ENCODE measurements at places on chromosomes 2 and 18.

- no peak for DNase-seq
- no peaks in the 10 kb centered on the region for H3K27me3 ChIP-seq
- H3K27ac ChIP-seq: peak overlapping the region; percentile 49
- H3K36me3 ChIP-seq: peaks cover 23% of the 10 kb centered on the region
Observed at GRCh38 chr2:63863707-63864106, 22.0 kb downstream of the UGP2 start.

DNA sequence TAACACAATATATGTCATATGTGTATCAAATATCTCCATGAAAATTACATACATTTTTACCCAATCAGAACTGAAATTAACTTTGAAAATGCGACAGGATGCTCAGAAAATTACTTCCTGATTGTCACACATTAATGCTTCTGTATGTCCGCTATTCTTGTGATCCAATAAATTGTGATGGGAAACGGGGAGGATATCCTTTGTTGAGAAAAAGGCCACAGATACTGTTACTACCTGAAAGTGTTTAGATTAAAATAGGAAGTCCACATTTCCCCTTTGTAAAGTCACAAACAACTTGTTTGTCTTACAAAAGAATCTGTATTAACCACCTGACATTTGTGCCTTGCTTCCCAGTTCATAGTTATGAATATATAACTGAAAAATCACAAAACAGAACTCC, 62.9 kb downstream of the NOL10 start:
- DNase-seq: no peak
- H3K27me3 ChIP-seq: no peaks in the 10 kb centered on the region
- no peaks in the 10 kb centered on the region for H3K36me3 ChIP-seq
- H3K4me3 ChIP-seq: no peak overlapping the region
- H3K27ac ChIP-seq: no peak overlapping the region
- no peaks in the 10 kb centered on the region for H3K4me1 ChIP-seq

DNA sequence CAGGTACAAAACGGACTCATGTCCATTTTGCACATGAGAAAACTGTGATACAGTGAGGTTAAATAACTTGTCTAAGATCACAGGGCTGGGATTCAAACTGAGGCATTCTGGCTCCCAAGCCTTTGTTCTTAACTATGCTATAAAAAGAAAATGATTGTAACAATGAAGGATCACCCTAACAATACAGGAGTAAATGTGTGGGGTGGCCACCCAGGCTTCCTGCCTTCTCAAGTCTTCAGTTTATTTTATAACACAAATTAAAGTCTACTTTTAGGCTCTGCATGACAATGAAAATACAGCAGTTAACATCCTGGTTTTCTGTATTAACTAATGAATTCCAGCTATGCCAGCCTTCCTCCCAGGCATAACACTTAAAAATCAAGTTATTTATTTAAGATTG, 7.6 kb downstream of the WDFY1 start:
- H3K27me3 ChIP-seq: no peaks in the 10 kb centered on the region
- no peaks in the 10 kb centered on the region for H3K36me3 ChIP-seq
- H3K4me1 ChIP-seq: peaks cover 43% of the 10 kb centered on the region

- H3K4me3 ChIP-seq: no peak overlapping the region
- H3K27ac ChIP-seq: no peak overlapping the region
- H3K4me1 ChIP-seq: no peaks in the 10 kb centered on the region
- DNase-seq: no peak
Observed at GRCh38 chr18:47407736-47408135, 156.3 kb upstream of the SKOR2 start.

DNA sequence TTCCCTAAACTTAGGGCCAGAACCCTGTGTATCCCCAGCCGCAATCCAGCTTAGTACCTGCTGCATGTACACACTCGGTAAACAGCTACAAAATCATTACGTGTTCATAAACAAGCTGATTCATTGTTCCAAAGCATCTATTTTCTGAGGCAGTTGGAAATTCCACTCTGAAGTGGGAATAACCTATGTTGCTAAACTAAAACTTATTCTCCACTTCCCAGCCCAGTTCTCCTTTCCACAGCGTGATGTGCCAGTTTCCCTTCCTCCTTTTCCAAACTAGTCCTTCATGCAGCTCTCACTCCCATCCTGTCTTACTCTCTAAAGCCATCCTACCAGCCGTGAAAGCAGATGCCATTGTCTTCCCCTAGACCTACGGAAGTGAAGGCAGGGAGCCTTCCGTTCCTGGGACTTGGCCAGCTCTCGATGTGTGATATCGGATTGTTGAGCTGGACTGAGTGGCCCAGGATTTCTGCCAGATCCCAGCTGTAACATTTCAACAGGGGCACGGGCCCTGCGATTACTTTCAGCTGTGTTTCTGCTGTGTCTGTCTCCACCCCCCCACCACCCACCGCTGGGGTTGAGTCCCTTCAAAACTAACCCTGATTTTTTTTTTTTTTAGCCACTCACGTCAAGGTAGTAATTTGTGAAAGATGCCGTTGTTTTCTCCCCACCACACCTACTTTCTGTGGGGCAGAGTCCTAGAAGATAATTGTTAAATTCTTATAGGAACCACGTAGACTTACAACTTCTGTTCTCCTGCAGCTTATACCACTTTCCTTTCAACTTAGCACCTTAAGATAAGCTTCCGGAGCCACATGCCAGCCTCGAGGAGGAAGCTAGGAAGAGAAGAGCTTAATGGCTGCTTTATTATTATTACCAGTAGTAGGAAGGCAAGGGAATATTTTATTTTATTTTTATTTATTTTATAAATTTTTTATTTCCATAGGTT, 100.9 kb downstream of the CRIM1 start:
- H3K4me1 ChIP-seq: peaks cover 8% of the 10 kb centered on the region
- no peak overlapping the region for H3K4me3 ChIP-seq
- DNase-seq: no peak
- H3K36me3 ChIP-seq: no peaks in the 10 kb centered on the region

DNA sequence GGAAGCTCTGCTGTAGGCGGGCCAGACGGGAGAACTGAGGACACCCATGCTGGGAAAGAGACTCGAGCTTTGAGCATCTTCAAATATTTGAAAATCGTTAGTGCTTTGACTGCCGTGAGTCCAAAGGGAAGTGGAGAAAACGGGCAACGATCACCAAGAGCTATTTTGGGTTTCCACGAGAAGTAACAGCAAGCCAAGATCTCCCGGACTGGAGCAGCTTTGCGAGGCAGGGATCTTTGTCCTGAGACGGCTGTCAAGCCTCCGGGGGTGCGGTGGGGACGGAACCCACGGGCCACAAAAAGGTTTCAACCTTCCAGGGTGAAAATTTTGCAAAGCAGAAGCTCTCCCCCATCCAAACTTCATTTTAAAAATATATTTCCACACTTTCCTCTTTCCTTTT, 195.8 kb downstream of the NDUFA10 start:
- H3K4me3 ChIP-seq: no peak overlapping the region
- DNase-seq: no peak
- H3K36me3 ChIP-seq: no peaks in the 10 kb centered on the region
- H3K4me1 ChIP-seq: no peaks in the 10 kb centered on the region
- no peak overlapping the region for H3K27ac ChIP-seq
- peaks cover 62% of the 10 kb centered on the region for H3K27me3 ChIP-seq

GRCh38 chr2:231394211-231395141, 1.0 kb upstream of the B3GNT7 start:
- H3K4me3 ChIP-seq: peak overlapping the region; percentile 87
- no peak for DNase-seq
- peaks cover 21% of the 10 kb centered on the region for H3K4me1 ChIP-seq
- H3K27ac ChIP-seq: peak overlapping the region; percentile 71
- H3K27me3 ChIP-seq: peaks cover 12% of the 10 kb centered on the region

DNA sequence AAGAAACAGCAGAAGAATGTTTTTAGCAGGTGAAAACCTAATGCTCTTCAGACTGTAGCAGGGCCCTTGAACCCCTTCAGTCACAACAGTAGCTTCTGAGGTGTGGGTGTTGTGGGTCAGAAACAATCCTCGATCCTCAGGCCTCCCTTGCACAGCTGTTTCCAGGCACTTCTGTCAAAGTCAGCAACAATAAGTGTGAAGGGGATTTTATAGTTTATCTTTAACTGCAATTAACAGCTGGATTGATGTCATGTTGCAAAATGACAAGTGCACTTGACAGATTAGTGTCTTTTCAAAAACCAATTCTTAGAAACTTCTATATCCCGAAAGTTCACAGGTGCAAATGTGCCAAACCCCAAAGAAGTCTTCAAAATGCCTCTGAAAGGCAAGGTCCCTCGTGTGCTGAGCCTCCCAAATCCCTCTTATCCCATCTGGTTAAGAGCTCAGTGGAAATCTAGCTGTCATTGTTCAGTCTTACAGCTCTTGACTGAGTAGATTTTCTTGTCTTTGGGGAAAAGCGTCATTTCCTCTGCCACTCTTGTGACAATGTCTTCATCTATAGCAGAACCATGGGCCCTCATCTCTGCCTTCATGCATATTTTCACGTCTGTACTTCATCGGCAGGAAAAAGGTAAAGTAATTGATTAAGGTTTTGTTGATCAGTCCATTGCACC, 29.6 kb downstream of the M1AP start:
- H3K36me3 ChIP-seq: no peaks in the 10 kb centered on the region
- no peak overlapping the region for H3K27ac ChIP-seq
- peaks cover 34% of the 10 kb centered on the region for H3K27me3 ChIP-seq

DNA sequence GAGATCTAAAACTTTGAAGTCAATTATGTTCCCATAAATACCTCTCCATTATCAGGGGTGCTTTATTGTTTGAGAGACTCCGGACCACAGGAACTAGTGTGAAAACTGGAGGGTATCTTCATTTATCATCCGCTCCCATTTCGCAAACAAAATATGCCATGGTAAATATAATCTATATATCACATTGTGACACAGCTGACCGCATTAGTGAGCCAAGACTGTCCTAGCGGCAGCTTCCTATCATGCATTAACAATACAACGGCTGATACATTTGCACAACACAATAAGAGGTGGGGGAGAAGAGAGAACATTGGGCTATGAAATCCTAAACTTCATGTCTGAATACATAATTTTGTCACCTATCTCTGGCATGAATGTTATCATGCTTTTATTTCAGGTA, 29.5 kb downstream of the BCL11A start:
- no peaks in the 10 kb centered on the region for H3K4me1 ChIP-seq
- no peak overlapping the region for H3K4me3 ChIP-seq
- peaks cover 34% of the 10 kb centered on the region for H3K27me3 ChIP-seq
- DNase-seq: no peak

DNA sequence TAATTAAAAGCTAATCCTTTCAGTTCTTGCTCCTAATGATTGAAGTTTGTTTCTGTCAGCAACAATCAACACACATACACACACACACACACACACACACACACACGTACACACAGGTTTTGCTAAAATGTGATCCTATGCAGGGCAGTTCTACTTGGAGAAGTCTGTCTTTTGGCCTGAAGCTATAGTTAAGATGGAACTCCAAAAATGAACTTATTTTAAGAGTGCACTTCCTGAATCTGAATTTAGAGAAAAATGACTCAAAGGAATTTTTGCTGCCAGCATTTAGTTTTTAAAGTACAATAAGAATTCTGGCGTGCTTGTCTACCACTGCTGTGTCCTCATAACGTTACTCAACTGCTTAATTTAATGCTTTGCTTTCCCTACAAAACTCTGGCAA, 6.6 kb downstream of the GALNT5 start:
- H3K4me3 ChIP-seq: no peak overlapping the region
- H3K27me3 ChIP-seq: no peaks in the 10 kb centered on the region
- H3K27ac ChIP-seq: peak overlapping the region; percentile 52

DNA sequence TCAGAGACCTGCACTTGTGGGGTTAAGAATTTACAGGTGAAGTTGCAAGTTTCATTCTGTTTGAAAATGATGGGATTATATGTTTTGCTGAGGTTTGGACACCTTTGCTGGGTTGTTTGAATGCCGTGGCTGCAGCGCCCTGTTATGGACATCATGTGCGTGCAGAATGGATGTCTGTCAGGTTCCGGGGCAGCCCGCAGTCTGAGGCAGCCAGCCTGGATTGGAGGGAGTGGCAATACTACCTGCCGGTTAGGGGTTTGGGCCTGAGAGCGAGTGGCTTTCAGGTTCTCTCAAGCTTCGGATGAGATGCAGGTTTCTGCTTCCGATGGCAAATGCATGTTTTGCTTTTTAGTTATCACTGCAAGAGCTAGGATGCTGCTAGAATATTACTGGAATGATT, 1.1 kb downstream of the CASP8 start:
- peaks cover 61% of the 10 kb centered on the region for H3K4me1 ChIP-seq
- peak overlapping the region; percentile 65 for H3K4me3 ChIP-seq
- H3K36me3 ChIP-seq: peaks cover 46% of the 10 kb centered on the region
- H3K27me3 ChIP-seq: no peaks in the 10 kb centered on the region

GRCh38 chr18:59265246-59265973, 7.8 kb downstream of the RAX start:
- peaks cover 5% of the 10 kb centered on the region for H3K36me3 ChIP-seq
- peaks cover 36% of the 10 kb centered on the region for H3K4me1 ChIP-seq
- H3K4me3 ChIP-seq: peak overlapping the region; percentile 49

DNA sequence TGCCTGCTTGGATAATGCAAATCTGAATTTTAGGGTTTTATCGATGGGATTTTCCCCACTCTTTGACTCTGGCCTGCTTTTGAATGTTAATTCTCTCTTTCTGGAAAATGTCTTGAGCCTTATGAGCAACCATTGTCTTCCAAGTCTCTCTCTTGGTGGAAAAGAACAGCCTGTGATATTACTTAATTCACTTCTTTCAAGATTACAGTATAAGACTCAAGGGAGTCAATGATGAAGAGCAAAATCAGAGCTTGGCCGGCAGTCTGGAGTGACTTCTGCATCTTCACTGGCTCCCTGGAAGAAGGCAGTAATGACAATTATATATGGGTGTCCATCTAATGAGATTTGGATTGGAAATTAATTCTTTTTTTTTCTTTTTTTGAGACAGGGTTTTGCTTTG, 122.9 kb upstream of the ZEB2 start:
- H3K4me1 ChIP-seq: no peaks in the 10 kb centered on the region
- no peak overlapping the region for H3K27ac ChIP-seq
- no peaks in the 10 kb centered on the region for H3K36me3 ChIP-seq
- no peak for DNase-seq
- no peak overlapping the region for H3K4me3 ChIP-seq

DNA sequence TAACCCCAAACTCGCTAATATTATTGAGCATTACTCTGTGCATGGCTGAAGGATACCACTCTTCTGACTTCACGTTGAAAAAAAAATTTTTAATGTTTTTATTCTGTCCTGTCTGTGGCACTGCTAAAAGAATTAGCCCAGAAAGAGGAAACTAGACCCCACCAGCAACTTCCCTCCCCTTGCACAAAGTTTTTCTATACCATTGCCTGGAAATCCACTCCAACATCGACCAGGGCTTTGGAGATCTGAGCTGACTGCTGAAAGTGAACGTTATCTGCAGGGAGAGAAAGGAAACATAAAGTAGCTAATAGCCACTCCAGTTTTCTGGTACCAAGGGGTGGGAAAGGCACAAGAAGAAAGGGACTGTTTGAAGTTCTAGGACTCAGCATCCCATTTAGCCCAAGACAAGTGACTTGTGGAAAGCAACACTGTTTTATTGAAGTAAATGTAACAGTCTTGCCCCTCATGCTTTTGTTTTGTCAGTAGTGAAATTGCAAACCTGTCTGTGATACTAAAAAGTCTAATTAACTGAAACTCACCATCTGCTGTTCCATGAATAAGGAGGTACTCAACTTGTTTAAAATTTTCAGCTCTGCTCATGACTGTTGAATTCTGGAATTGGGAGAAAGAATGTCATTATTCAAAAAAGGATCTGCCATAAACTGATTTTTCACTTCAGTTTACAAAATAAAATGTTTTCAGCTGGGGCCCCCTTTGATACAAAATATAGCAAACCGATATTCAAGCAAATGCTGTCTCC, 79.1 kb downstream of the DPP4 start:
- H3K4me1 ChIP-seq: no peaks in the 10 kb centered on the region
- H3K4me3 ChIP-seq: no peak overlapping the region
